ENCODE measurements at places on chromosomes 4 and X.
A peak's percentile ranks its signal among the peaks of the same experiment; 100 is the strongest.

GRCh38 chr4:38328989-38329729 lies 334.8 kb upstream of the KLF3 start:
- DNase-seq, result no peak

- no peak for DNase-seq
Observed at GRCh38 chrX:149462849-149463248, 42.3 kb downstream of the IDS start.

DNA sequence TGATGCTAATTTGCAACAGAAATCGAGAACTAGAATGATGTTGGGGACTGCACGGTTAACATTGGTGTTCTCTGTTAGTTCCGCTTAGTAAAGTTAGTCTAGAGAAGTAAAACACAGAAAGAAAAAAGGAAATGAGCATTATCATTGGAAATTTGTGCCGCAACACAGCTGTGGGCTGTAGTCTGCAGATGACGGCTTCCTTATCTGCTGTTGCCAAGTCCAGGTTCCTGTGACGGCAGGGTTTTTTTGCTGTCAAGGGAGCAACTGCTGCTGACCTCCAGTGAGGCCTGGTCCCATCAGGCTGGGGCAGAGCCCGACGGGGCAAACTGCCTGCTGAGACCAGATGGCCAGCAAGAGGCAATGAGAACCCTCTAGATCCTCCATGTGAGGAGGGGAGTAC lies 38.9 kb upstream of the PHEX start:
- no peak for DNase-seq

DNA sequence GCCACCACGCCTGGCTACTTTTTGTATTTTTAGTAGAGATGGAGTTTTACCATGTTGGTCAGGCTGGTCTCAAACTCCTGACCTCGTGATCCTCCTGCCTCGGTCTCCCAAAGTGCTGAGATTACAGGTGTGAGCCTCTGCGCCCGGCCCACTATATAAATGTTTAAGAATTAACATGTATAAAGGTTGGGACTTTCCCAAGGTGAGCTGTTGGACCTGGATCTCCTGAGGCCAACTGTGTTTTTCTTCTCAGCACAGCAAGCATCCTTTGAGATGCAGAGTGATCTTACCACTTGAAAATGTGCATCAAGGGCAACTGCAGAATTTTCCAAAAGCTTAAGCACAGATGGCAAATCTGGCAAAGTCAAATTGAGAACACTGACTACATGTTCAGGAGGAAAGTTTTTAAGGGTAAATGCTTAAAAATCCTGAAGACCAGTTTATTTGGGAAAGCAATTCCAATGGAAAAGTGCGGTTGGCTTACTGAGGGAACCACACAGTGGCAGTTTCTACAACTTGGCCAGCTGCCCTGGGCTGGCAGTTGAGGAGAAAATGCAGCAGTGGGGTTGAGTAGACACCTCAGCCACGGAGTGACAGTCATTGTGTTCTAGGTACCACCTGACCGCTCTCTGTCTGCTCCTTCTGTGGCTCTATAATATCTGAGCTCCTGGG lies 168.9 kb downstream of the CBR4 start:
- no peak for DNase-seq

DNA sequence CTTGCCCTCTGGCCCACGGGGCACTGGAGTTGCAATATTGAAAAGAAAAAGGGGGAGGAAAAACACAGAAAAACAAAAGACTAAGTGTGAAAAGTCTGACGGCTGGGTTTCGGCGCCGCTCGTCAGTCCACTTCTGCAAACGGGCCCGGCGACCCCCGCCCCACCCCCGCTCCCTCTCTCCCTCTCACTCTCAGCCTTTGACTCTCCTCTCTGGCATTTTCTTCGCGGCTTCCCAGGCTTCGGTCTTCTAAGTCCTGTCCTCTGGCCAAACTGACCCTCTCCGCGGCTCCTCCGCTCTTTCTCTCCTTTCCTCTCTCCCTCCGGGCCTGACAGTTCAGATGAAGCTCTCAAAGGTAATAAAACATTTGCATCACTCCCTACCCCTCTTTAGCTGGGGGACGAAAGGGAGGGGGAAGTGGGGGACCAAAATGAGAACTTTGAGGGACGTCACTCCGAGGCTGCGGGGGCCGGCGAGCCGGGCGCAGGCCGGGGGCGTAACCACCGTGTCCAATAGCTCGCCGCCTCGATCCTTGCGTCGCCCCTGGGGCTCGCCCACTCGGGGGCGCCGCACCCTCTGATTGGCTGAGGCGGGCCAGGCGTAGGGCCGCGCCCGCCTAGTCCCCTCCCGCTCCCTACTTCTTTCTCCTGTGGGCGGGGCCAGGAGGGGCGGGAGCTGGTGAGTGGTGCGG lies at the start of gene NKX6-1:
TSS of gene NKX6-1 (minus strand) at position 358 of the 689 bp plus-strand sequence. CDS start 1,064 bp downstream, outside the sequence.
- peak; percentile 78 for DNase-seq

- DNase-seq, result no peak
Observed at GRCh38 chr4:94626942-94627341, 130.8 kb upstream of the BMPR1B start.

- no peak for DNase-seq
Observed at GRCh38 chr4:1057403-1057745, 45.9 kb downstream of the FGFRL1 start.

DNA sequence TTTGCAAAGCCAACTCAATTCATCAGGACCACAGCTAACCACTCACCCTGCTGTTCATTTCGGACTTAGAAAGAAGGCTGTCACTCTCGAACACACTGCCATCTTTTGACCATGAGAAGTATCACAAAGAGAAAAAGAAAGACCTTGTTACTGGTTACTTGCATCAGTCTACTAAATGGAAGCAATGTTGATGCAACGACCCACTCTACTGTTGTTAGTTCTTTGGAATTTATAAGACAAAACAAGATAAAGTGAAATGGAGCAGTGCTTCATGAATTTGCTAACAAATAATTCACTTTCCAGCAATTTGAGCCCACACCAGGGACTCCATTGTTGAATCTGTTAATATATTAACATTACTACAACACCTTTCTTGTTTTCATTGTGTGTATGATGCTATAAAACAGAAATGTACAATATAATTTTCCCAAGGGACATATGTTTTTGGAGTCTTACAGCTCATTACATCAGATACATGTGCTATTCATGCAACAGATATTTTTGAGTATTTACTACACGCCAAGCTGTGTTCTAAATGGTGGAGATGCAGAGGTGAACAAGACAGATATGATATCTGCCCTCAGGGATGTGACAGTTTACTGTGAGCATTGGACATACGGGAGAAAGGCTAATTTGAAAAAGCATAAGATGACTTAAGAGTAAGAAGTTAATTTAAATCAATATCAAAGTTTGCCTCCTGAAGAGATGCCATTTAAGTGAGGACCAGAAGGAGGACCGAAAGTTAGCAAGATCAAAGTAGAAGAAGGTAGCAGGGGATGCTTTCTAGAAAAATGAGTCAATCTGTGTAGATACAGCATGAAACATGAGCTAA lies 87.2 kb downstream of the AREG start:
- no peak for DNase-seq

GRCh38 chrX:47230136-47230868 lies 2.5 kb upstream of the USP11 start:
- DNase-seq, result no peak

DNA sequence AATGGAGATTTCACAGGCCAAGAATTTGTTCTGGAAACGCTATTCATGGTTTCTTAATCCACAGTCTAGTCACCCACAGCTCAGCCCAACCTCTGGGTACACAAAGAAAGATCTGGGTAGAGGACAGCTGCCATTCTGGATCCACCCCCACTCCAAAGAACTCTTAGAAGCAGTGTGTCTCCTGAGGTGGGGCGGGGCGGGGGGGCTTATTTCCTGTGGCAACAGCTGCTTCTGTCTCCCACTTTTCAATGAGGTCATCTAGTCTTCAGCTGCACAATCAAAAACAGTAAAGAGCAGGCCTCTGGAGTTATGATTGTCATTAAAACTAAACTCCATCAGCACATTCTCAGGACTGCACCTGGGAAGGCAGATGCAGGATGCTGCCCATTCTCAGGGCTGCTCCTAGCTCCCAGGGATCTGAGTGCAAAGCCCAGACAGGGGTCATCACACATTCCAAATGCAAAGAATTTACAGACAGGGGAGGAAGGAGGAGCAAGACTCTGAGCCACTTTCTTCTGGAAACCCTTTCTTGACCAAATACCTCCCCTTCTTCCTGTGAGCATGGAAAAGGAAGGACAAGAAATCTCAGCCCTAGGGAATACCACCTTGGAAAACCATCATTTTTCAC lies 207.3 kb downstream of the HS6ST2 start:
- peak; percentile 27 for DNase-seq

DNA sequence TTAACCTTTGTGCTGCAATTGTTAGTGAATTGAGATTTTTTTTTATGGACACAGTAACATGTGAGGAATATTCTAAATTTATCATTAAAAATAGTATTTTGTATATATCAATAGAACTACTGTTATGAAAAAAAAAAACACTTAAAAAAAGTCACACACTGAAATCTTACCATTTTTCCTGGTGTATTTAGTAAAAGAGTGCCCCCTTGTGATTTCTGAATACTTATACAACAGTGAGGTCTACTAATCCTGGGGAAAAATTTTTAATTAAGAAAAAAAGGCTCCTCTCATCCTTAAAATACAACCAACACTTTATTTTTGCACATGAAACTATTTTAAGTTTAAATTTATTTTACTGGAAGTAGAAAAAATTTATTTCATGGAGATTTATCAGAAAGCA lies 56.4 kb upstream of the SPOCK3 start:
- peak; percentile 5 for DNase-seq

GRCh38 chr4:53380221-53380620 lies 2.8 kb downstream of the FIP1L1 start:
- DNase-seq, result no peak

DNA sequence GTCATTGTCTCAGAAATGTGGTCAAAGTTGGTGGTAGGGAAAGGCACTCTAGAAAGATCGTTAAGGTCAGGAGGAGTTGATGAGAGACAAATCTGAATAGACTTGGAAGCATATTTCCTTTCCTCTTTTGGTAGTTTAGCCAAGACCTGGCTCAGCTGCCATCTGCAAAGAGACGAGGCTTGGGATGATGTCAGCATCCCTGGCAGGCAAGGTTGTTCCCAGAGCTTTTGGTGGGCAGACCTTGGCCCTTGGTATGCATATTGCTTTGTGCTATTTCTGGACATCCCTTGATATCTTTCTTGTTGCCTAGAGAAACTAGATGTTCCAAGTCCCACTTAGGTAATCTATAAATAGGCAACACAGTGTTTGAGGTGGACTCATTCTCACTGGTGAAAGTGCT lies 82.4 kb upstream of the NAF1 start:
- DNase-seq, result no peak

GRCh38 chr4:163679189-163679588 lies 184.7 kb downstream of the TMA16 start:
- DNase-seq, result no peak

- no peak for DNase-seq
Observed at GRCh38 chr4:1309261-1310010, 19.7 kb downstream of the MAEA start.

- DNase-seq, result peak; percentile 81
Observed at GRCh38 chr4:26753617-26754016, 107.0 kb upstream of the STIM2 start.

GRCh38 chr4:38204339-38205035 lies 244.3 kb downstream of the PTTG2 start:
- DNase-seq, result no peak

DNA sequence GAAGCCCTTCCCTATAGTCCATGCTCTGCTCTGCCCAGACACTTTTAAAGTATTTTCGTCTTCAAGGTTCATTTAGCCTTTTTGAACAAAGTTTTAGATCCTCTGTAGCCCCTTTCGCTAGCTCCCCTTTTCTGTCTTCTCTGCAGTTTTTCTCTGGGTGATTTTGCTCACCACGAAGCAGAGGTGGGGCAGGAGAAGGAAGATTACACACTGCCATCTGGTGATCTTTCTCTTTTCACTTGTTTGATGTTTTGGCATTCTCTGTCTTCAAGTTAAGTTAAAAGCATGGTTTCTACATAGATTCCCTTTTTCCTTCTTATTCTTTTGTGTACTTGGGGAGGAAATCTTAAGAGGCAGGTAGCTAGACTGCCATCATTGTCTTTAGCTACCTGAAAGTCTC lies 43.9 kb downstream of the CC2D2A start:
- no peak for DNase-seq

GRCh38 chrX:143306991-143307937 lies 210.0 kb downstream of the SPANXN3 start:
- DNase-seq, result no peak

- DNase-seq, result no peak
Observed at GRCh38 chr4:112511093-112511802, 4.7 kb downstream of the NEUROG2 start.

DNA sequence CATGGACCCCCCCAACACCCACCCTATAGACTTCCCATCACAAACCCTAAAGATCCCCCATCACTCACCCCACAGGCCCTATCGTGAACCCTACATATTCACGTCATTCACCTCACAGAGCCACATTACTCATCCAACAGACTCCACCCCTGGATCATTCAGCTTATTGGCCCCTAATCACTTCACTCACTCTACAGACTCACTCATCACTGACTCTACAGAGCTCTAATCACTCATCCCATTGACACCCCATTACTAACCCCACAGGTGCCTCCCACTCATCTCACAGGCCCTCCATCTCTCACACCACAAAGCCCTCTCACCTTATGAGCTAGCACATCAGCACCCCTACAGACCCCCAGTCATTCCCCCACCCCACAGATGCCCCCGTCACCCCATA lies 6.3 kb upstream of the TBC1D25 start:
- no peak for DNase-seq

DNA sequence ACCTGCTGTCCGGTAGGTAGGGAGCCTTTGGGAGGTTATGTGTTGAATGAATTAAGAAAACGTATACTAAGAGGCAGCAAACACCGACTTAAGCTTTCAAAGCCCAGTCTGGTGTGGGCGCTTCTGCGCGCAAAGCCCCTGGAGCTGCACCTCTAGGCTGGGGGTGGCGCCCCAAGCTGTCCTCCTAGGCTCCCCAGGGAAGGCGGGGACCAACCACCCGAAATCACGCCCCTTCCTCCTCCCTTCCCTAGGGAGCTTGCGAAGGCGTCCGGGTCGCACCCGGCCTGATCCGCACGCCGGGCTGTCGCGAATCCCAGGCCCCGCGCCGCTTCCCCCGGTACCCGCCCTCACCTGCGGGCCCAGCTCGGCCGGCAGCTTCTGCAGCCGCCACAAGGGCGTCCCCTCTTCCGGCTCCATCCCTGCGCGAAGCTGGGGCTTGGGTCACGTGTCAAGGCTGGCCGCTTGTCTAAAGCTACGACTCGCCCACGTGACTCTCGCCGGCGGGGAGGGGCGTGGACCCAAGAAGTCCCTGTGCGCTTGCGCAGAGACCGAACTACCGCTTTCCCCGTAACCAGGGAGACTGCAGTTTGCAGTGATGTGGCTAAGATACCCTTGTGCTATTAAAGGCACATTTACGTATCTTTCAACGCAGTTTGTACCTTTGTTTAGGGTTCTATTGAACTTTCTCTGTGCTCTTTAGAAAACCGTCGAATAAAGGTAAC lies at the start of gene COMMD8:
TSS of gene COMMD8 (minus strand) at position 468 of the 722 bp plus-strand sequence. CDS start at position 417, 51 bp downstream.
- peak; percentile 90 for DNase-seq

DNA sequence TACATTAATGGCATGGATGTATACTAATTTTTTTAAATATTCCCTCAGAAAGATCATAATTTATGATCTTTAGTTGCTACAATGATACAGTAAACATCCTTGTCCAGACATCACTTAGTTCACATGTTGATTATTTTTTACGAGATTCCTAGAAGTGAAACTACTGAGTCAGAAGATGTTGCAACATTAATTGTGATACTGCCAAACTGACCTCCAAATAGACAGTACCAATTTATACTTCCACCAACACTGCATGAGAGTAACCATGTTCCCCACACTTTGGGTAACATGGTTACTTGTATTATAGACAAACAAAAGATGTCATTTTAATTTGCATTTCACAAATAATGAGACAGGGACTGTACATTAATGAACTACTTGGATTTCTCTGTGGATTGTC lies 19.6 kb downstream of the RCHY1 start:
- no peak for DNase-seq

- no peak for DNase-seq
Observed at GRCh38 chr4:136203199-136203598, 1329.1 kb downstream of the PCDH18 start.
